ENCODE measurements at places on chromosomes 7 and 10.
A peak's percentile ranks its signal among the peaks of the same experiment; 100 is the strongest.

- no peak for DNase-seq
These were observed 272.7 kb downstream of the HDAC9 start for GRCh38 chr7:18768256-18768655.

DNA sequence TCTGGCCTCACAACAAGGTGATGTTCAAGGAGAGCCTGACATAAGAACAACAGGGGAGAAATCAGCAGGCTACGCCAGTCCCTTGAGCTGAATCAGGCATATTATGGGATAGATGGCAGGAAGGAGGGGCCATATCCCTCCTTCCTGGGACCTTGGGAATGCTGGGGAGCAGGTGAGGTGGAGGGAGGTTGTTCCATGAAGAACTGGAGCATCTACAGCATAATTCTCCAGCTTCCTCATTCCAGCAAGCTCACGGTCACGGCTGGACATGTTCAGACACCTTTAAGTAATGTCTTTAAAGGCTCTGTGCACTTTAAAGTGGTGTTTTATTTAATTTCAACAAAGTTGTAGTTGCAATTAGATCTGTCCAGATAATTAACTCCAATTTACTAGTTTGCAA lies 780.5 kb downstream of the TYW1 start:
- DNase-seq = no peak

DNA sequence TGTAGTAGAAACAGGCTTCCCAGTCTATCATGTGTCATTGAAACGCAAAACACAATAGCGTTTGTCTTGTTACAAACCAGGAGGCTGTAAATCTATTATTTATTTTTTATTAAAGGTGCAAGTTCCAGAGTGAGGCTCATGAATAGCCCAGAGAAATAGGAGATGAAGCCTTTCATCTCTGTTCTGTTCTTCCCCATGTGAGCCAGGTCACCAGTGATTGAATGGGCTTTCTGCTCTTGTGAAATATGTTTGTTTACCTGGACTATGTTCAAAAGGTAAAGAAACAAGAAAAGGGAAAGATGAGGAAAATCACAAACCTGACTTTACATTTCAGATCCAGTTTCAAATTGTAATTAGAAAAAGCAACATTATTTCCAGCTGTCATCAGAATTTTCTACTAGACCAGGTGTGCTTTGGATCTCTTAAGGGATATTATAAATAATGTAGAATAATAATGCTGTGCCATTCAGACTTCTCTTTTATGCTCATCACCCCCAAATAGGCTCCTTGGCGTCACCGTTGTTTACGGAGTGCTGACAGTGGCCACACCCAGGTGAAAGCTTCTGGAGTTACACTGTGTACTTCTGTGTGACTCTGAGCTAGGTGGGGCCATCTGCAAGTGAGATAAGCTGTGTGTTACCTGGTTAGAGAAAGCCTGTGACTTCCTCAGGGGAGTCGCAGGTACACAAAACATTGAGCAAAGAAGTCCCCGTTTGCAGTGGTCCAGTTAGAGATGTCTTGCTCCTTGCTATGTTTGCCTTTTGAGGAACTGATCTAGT lies 274.9 kb downstream of the SDK1 start:
- no peak for DNase-seq

GRCh38 chr7:106220307-106220706 lies 64.5 kb downstream of the NAMPT start:
- DNase-seq = no peak

- peak; percentile 83 for DNase-seq
These were observed 13.4 kb upstream of the WDFY4 start for GRCh38 chr10:48670978-48671913.

All from CD4-positive, alpha-beta T cell treated with Interferon gamma for 1 hour (primary cell).